T-helper 17 cell (primary cell): ENCODE measurements at places on chromosomes 16 and 17.
A peak's percentile ranks its signal among the peaks of the same experiment; 100 is the strongest.

- DNase-seq, result no peak
These were observed 1367.6 kb upstream of the CDH8 start for GRCh38 chr16:63403792-63404191.

- no peak for DNase-seq
These were observed 22.3 kb upstream of the RBFOX3 start for GRCh38 chr17:79633154-79633553.

GRCh38 chr16:30619202-30619601 lies 9.0 kb upstream of the ZNF689 start:
- DNase-seq, result no peak

GRCh38 chr17:7136266-7136877 lies 21.8 kb upstream of the ASGR2 start:
- peak; percentile 73 for DNase-seq

DNA sequence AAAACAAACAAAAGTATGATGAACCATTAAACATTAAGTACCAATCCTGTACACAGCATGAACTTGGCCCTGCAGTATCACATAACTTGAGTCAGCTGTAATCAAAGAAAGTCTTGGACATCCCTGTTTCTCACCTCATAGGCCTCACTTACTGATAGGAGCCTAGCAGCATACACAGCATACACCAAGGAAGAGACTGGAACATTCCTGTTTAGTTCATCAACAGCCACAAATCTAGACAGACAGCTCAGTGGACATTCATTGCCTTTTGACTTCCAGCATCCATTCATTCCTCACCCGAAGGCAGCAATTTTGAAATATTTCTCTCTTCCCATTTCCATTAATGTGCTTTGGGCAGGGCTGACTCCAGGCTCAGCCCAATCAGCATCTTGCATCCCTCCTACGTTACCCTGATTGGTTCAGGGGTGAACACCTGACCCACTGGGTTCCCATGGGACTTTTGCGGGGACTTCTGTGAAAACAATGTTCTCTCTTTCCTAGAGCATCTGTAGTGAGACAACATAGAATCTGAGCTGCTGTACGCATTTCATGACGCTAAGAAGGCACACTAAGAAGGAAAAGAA lies 336.7 kb upstream of the ZFHX3 start:
- DNase-seq, result no peak

DNA sequence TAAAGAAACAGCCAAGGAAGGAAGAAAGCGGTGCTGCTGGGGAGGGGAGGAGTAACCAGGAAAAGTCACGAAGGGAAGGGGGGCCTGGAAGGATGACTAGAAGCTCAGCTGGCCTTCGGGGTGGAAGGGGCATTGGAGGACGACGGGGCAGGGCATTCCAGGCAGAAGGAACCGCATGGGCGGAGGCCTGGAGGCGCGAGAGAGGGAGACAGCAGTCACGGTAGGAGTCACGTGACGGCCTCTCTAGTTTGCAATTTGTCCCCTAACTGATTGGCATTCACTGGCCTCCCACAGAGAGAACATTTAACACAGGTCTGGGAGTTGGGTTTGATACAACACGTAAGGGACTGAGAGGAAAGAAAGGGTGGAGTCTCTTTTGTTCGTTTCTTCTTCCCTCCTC lies 63.9 kb downstream of the RTN4RL1 start:
- DNase-seq, result no peak

DNA sequence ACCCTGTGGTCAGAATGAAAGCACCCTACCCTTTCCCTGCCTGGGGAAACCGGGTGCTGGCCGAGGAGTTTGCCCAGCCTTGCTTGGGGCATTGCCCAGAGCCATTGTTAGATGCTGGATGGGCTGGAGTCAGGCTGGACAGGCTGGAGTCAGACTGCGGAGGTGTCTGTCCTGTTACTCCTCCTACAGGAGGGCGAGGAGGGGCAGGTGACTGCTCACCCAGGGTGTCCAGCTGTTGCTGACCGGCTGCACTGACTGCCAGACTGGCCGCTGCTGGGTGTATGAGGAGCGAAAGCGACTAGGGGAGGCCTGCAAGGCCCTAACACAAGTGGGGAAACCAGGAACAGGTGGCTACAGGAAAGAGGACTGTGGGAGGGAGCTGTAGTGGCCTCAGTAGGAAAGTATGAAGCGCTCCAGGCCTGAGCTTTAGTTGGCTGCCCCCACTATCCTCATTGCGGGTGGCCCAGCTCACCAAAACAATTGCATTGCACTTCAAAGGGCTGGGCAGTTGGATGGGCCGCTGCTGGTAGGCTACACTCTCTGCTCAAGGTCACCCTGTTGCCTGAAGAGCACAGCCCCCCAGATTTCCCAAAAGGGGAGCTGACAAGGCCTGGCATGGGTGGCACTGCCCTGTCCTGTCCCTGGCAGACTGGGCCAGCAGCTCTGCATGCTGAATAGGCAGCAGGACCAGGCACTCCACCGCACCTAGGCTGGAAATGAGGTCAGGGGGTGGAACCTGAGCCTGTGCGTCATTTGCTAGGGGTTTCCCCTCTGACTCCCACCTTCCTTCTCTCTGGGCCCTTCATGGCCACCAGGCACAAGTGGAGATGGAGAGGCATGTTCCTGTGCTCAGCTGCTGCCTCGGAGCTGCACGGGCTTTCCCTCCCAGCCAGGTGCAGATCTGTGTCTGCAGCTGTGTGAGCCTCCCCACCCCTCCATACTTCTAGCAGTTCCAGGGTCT lies 18.4 kb downstream of the LDHD start:
- DNase-seq, result peak; percentile 80

DNA sequence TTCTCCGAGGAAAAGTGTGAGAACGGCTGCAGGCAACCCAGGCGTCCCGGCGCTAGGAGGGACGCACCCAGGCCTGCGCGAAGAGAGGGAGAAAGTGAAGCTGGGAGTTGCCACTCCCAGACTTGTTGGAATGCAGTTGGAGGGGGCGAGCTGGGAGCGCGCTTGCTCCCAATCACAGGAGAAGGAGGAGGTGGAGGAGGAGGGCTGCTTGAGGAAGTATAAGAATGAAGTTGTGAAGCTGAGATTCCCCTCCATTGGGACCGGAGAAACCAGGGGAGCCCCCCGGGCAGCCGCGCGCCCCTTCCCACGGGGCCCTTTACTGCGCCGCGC lies at the start of gene ERBB2:
TSS of gene ERBB2 (plus strand) at position 247 of the 330 bp plus-strand sequence. CDS start 175 bp downstream, outside the sequence.
- no peak for DNase-seq

- no peak for DNase-seq
These were observed 31.9 kb downstream of the CACNG1 start for GRCh38 chr17:67076290-67076689.
